ENCODE measurements at places on chromosomes 11 and 22.
A peak's percentile ranks its signal among the peaks of the same experiment; 100 is the strongest.

GRCh38 chr11:2576111-2576510 lies 123.7 kb downstream of the KCNQ1OT1 start:
- DNase-seq, result no peak

GRCh38 chr11:1630271-1630670 lies 696 bp downstream of the KRTAP5-5 start:
- no peak for DNase-seq

GRCh38 chr11:118705111-118705741 lies 25.8 kb upstream of the TREH start:
- DNase-seq, result no peak

- no peak for DNase-seq
These were observed 9.2 kb upstream of the STIP1 start for GRCh38 chr11:64176751-64177150.

DNA sequence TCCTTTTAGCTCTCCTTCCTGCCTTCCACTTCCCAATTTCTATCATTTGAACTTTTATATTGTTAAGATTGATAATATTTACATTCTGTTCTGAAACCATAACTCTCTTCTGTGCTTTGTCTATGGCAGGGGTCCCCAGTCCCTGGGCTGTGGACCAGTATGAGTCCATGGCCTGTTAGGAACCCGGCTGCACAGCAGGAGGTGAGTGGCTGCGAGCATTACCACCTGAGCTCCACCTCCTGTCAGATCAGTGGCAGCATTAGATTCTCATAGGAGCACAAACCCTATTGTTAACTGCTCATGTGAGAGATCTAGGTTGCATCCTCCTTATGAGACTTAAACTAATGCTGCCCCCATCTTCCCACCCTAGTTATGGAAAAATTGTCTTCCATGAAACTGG lies 48.4 kb upstream of the HEPHL1 start:
- no peak for DNase-seq

DNA sequence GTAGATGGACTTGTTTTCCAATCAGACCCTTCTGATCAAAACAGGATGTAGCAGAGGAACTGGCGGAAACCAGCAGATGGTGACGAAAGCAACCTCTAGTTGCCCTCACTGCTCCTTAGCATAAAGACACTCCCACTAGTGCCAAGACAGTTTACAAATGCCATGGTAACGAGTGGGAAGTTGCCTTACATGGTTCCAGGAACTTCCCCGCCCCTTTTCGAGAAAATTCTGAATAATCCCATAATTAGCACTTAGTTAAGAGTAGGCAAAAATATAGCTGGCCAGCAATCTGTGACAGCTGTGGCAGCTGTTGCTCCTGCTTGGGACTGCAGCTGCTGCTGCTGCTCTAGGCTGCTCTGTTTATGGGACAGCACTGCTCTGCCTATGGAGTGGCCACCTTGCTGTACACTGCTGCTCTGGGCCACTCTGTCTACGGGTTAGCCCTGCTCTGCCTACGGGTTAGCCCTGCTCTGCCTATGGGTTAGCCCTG lies 33.4 kb upstream of the SORL1 start:
- peak; percentile 29 for DNase-seq

DNA sequence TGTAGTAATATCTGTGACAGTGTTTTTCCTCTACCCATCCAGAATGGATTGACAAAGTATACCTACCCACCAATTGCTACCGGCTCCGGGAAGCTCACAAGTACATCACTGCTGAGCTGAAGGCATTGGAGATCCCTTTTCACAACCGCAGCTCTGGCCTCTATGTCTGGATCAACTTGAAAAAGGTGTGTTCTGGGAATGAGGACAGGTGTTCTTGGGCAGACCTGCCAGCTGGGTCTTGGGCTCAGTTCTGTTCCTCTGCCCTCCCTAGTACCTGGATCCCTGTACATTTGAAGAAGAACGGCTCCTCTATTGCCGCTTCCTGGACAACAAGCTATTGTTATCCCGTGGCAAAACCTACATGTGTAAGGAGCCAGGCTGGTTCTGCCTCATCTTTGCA lies 7.8 kb upstream of the ACCS start:
- DNase-seq, result no peak

GRCh38 chr11:44090539-44090938 lies 4.9 kb upstream of the EXT2 start:
- DNase-seq, result no peak

- no peak for DNase-seq
These were observed 70.4 kb downstream of the MYO7A start for GRCh38 chr11:77198440-77198849.

- no peak for DNase-seq
These were observed 45.0 kb downstream of the PPP6R3 start for GRCh38 chr11:68505596-68505995.

DNA sequence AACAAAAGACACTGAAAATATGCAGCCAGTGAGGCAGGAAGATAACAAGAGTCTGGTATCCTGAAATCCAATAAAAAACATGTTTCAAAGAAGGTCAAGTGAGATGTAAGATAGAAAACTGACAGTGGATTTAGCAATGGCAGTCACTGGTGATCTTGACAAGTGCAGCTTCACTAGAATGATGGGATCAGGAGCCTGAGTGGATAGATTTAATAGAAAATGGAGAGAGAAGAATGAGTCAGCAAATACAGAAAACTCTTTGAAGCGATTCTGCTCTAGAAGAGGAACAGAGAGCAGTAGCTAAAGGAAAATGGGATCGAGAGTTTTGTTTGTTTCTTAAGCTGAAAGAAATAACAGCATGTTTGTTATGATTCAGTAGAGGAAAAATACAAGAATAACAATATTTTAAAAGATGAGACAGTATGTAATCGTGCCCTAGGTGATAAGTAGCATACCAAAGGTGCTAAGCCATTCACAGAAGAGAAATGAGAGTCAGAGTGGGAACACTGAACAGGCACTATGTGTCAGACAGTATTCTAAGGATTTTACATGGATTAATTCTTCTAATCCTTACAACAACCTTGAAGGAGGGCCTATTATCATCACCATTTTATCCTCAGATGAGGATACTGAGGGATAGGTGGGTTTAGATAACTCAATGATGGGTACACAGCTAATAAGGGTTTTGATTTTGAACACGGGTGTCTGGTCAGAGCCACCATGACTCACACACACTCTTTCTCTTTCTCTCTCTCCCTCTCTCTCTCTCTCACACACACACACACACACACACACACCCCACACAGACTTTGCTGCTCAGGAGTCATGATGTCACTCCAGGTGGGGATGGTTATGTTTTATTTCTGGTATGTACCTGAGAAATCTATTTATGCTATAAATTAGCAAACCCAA lies 36.3 kb downstream of the MRE11 start:
- DNase-seq, result no peak

DNA sequence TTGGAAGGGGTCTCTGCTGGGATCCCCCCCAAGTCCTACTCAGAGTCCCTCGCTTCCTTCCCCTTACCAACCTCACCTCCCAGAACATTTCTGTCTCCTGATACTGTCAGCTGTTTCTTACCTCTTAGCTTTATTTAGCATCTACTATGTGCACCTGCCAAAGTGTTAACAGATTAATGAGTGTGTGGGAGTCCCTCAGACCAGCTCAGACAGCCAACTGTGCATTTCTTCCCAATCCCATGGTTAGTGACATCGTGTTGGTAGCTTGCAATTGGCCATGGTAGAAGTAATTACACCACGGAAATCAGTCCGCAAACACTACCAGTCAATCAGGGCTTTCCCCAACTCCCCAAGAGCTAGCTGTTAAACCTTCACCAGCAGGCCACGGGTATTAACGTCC lies 150.6 kb downstream of the DSCAML1 start:
- DNase-seq, result no peak

GRCh38 chr11:82863209-82863608 lies 37.0 kb downstream of the PRCP start:
- no peak for DNase-seq

DNA sequence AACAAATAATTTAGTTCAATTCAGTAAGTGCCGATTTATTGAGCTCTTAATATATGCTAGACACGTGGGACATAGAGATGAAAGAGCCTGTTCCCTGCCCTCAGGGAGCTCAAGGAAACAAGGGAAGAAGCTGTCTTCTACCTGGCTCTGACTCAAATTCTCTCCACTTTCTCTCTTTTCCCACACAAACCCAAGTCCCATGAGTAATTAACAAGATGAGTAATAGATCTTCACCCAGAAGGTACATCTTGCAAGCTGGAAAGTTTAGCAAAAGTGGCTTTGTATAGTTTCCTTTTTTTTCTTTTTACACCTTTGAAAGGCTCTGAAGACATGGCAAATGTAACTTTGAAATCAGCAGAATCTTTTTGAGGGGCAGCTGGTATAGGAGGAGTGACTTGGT lies 48.2 kb upstream of the CHST1 start:
- DNase-seq, result no peak

GRCh38 chr11:76742902-76743301 lies 40.3 kb upstream of the TSKU start:
- no peak for DNase-seq

GRCh38 chr11:73149105-73149504 lies 7.0 kb upstream of the FCHSD2 start:
- no peak for DNase-seq

GRCh38 chr11:2275334-2276279 lies 5.2 kb upstream of the ASCL2 start:
- DNase-seq, result no peak

DNA sequence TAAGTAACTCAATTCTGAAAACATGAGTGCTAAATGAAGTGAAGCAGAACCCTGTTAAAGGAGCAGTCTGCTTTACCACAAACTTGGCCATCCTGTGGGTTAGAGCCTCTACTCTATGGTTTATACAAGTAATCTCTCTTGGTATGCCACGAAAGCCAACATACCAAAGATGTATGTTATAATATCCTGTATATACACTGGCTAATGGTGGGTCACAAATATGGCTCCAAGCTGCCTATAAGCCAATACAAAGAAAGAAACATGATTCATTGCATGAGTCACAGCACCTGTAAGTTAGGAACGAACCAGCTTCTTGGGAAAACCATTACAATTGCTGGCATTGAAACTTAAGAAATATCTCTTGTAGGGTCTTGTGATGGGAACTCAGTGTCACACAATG lies 16.1 kb downstream of the XRRA1 start:
- DNase-seq, result no peak

GRCh38 chr11:10934293-10934860 lies 76.5 kb upstream of the ZBED5 start:
- DNase-seq, result peak; percentile 10

DNA sequence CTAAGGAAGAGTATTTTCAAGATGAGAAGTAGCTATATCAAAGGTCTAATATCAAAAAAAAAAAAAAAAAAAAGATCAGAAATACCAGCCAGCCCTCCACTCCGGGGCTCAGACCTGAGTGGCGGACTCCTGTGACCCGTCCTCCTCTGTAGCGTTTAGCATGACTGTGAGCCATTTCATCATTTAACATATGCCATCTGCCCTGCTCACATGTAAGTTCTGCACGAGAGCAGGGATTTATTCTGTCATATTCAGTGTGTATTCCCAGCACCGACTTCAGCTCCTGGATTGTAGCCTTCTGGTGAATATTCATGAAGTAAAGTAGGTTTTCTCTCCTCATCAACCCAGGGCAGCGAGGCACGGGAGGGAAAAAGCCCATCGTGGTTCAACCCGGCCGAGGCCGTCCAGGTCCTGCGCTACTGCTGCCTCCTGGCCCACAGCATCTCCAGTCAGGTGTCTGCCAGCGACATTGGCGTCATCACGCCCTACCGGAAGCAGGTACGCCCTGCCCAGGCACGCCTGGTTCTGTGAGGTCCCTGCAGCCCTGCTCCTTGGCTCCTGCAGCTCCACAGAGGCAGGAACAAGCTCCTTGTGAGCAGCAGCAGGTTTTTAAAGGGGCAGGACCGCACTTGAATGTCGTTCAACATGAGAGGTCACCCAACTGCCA lies 12.7 kb upstream of the PANX2 start:
- no peak for DNase-seq

DNA sequence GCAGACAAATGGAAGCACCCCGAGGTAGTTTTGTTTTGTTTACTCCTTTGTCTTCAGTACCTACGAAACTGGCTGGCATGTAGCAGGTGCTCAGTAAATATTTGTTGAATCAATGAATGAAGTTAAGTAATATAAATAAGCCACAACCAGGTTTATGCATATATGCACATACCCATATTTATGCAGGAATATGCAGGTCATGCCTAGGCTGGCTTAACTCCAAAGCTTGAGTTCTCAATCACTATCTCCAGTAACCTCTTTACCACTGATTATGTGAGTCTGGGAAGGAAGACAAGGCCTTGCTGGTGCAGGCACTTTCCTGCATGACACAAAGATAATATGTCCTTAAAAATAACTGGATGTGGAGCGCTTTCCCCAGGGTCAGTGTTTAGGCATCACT lies 27.5 kb downstream of the ARL14EP start:
- no peak for DNase-seq

- no peak for DNase-seq
These were observed 384.5 kb upstream of the KIRREL3 start for GRCh38 chr11:127385071-127385470.

DNA sequence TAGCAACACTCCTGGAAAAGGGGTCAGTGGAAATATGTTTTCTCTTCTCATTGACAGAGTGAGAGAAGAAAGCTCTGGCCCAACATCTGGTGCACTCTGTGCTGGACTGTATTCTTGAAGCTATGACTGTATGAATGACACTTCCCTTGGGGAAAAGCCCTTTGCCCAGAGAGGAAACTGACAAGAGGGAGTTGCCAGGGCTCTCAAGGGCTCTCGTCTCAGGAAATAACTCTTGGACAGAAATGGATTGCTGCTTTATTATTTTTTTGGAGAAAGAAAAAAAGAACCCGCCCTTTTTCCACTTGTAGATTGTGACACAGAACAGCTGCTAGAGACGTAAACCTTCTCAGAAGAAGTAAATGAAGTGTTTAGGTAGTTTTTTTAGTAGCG lies 11.4 kb downstream of the ETS1 start:
- no peak for DNase-seq

DNA sequence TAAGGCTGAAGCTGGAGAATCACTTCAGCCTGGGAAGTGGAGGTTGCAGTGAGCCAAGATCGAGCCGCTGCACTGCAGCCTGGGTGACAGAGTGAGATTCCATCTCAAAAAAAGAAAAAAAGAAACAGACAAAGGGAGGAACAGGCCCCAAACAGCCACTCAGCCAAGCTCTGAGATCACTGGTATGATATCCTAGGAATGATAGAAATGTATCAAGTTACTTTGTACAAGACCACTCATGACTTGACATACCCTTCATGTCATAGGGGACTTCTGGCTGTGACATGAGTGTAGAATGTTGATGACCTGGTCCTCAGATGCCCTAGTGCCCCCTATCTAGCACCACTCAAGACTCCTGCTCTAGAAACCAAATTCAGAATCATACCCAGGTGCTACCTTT lies 216.5 kb downstream of the NAV2 start:
- no peak for DNase-seq

Measured in activated CD4-positive, alpha-beta T cell treated with anti-CD3 and anti-CD28 coated beads for 4 hours (primary cell).